ENCODE measurements at places on chromosomes 1 and 21. TPM values are rescaled to one million over a fixed set of nuclear protein-coding genes. Genes with fewer than 3 reads are reported as not detected.

NCSTN gene
- 57.5 TPM for polyA plus RNA-seq

TMPRSS15 gene
- not detected for polyA plus RNA-seq

ZNHIT6 gene
- 15.1 TPM for polyA plus RNA-seq

S100A14 gene
- 7.1 TPM for polyA plus RNA-seq

OLIG2 gene
- not detected for polyA plus RNA-seq

VCAM1 gene
- polyA plus RNA-seq, result 13.2 TPM

TRIM46 gene
- 1.1 TPM for polyA plus RNA-seq
